Tracheal epithelial cell (primary cell): ENCODE measurements at places on chromosomes 13 and 19. TPM values are rescaled to one million over a fixed set of nuclear protein-coding genes. Genes with fewer than 3 reads are reported as not detected.

SHD gene
- total RNA-seq, result not detected in 2 replicates

ZNF610 gene
- 1.5 and 2.2 TPM in 2 replicates for total RNA-seq

HSD17B14 gene
- total RNA-seq, result 0.64 and 1.9 TPM in 2 replicates

GJB2 gene
- 131 and 380 TPM in 2 replicates for total RNA-seq

CYP2F1 gene
- total RNA-seq, result not detected in 2 replicates

ACTMAP gene
- 0.24 and 0.43 TPM in 2 replicates for total RNA-seq

KIR2DL4 gene
- total RNA-seq, result not detected in 2 replicates

NTN5 gene
- total RNA-seq, result 0.24 and 0.43 TPM in 2 replicates

ERICH4 gene
- total RNA-seq, result not detected in 2 replicates

ERVK3-1 gene
- 25.8 and 30.4 TPM in 2 replicates for total RNA-seq
